Psoas muscle (tissue), 8 donors: ENCODE measurements at places on chromosomes 2 and 18. TPM values are rescaled to one million over a fixed set of nuclear protein-coding genes. Genes with fewer than 3 reads are reported as not detected.

DNA sequence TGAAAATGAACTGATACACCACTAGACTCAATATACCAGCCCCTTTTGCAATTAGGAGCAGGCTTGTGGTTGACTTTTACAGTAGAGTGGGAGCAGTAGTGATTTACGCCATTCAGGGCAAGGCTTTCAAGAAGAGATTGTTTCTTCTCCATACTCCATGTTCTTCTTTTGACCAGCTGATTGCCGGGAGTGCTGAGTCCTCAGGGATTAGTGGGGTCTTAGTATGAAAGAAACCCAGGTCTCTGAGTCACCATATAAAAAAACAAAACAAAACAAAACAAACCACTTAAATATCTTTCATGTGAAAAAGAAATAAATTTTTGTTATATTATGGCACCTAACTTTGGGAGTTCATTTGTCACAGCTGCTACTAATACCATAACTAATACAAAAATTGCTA lies 465.6 kb upstream of the TRIB2 start:
- H3K36me3 ChIP-seq = no peaks in the 10 kb centered on the region
- H3K4me3 ChIP-seq = no peak overlapping the region
- DNase-seq = no peak
- H3K27ac ChIP-seq = no peak overlapping the region
- H3K4me1 ChIP-seq = no peaks in the 10 kb centered on the region
- no peaks in the 10 kb centered on the region for H3K27me3 ChIP-seq

DNA sequence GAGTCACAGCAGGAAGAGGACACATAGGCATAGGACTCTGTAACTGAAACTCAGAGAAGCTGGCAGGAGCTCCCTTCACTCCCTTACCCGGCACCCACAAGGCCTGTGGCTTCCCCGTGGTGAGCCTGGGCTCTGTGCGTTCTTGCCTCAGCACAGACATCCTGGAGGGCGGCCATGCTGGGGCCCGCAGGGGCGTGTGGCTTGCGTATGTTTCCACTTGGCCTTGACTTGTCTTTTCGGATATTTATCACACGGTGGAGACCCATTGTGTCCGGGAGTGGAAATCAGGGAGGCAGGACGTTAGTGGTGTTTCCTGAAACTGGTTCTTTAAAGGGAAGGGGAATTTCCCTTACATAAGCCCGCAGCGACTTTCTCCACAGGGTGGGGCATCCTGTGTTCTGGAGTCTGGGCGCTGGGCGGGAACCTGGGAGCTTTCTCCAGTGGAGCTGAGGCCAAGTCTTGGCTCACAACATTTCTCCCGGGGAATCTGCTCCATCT lies 49.9 kb upstream of the EML6 start:
- peaks cover 3% of the 10 kb centered on the region for H3K36me3 ChIP-seq
- H3K4me1 ChIP-seq = peaks cover 16% of the 10 kb centered on the region
- H3K27me3 ChIP-seq = no peaks in the 10 kb centered on the region
- peak overlapping the region; percentile 40 for H3K4me3 ChIP-seq
- DNase-seq = peak; percentile 87
- peak overlapping the region; percentile 79 for H3K27ac ChIP-seq

GRCh38 chr18:2848247-2849246 lies 1.7 kb downstream of the EMILIN2 start:
- peaks cover 2% of the 10 kb centered on the region for H3K4me1 ChIP-seq
- no peaks in the 10 kb centered on the region for H3K36me3 ChIP-seq
- no peak overlapping the region for H3K27ac ChIP-seq
- H3K27me3 ChIP-seq = peaks cover 4% of the 10 kb centered on the region

- H3K36me3 ChIP-seq = no peaks in the 10 kb centered on the region
- no peak overlapping the region for H3K27ac ChIP-seq
- no peak for DNase-seq
Measured at GRCh38 chr18:37388413-37388812, 177.2 kb downstream of the CELF4 start.

The MYOM1 gene
- total RNA-seq = 388 TPM

DNA sequence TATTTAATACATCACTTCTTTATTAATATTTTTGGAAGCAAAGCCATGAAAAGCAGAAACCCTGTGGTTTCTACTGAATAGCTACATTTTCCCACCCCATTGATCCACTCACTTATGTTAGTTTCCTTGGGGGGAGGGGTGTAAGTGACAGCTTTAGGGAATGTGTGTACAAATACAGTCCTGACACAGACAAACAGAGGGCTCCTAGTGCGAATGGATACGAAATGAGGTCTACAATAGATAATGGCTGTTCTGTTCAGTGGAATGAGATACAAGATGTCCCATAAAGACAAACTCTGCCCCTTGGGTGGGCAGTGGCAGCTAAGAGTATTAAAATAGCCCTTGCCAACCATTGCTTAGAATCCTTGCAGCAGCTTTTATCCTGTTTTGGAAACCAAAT lies 312.9 kb downstream of the NCKAP5 start:
- DNase-seq = no peak
- H3K36me3 ChIP-seq = no peaks in the 10 kb centered on the region
- no peaks in the 10 kb centered on the region for H3K27me3 ChIP-seq
- H3K4me1 ChIP-seq = no peaks in the 10 kb centered on the region

The TMEM163 gene
- not detected for total RNA-seq

The TXNDC2 gene
- not detected for total RNA-seq

GRCh38 chr2:147589127-147589526 lies 255.7 kb upstream of the ACVR2A start:
- H3K4me3 ChIP-seq = no peak overlapping the region
- no peaks in the 10 kb centered on the region for H3K36me3 ChIP-seq
- no peaks in the 10 kb centered on the region for H3K4me1 ChIP-seq
- DNase-seq = no peak

The CPLX4 gene
- total RNA-seq = not detected

- H3K27me3 ChIP-seq = no peaks in the 10 kb centered on the region
- no peaks in the 10 kb centered on the region for H3K36me3 ChIP-seq
- no peak for DNase-seq
- no peak overlapping the region for H3K4me3 ChIP-seq
- H3K4me1 ChIP-seq = peaks cover 23% of the 10 kb centered on the region
Measured at GRCh38 chr2:43292851-43293743, 66.7 kb upstream of the ZFP36L2 start.

DNA sequence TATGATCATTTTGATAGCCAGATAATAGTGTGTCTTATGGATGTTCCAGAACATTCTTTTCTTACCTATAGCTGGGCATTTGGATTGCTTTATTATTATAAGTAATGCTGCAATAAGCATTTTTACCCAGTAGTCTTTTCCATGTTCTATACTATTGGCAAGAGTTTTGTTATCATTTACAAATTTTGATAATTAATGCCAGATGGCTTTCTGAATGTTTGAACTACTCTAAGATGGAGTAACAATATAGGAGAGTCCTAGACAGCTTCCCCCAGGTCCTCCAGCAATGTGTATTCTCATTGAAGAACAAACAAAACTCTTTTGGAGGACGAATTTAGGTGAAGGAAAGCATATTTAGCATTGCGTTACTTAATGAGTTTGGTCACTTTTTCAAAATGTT lies 73.0 kb downstream of the INPP4A start:
- H3K27ac ChIP-seq = no peak overlapping the region
- peaks cover 8% of the 10 kb centered on the region for H3K36me3 ChIP-seq
- no peaks in the 10 kb centered on the region for H3K4me1 ChIP-seq
- H3K4me3 ChIP-seq = no peak overlapping the region
- no peaks in the 10 kb centered on the region for H3K27me3 ChIP-seq
- DNase-seq = no peak

DNA sequence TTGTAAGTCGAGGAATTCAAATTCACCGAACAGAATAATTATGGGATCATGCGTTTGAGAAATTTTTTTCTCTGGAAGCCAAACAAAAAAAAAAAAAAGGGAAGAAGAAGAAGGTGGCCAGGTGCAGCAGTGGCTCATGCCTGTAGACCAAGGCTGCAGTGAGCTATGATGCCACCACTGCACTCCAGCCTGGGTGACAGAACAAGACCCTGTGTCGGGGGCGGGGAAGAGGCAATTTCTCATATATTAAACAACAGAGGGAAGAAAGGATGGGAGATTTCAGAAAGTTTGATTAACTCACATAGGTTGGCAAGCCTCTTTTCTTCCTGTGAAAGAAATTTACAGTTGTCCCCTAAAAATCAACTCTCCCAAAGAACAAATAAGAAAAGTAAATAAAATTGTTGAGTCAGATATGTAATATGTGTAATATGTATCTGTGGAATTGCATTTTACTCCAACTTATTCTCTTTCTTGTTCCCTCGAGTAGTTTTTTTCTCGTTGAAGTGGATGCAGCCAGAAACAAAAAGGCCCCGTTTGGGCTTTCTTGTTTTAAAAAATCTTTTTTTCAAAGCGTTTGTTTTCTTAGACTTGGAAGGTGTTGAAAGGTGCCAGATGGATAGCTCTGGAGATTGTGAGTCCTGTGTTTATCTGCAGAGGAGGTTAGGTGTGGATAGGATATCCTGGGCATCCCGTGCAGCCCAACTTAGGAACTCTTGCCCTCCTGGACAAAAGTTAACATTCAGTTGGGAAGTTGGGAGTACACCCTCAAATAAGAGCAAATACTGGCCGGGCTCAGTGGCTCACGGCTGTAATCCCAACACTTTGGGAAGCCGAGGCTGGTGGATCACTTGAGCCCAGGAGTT lies 25.4 kb upstream of the FMNL2 start:
- DNase-seq = no peak
- no peaks in the 10 kb centered on the region for H3K4me1 ChIP-seq
- no peak overlapping the region for H3K27ac ChIP-seq
- H3K27me3 ChIP-seq = no peaks in the 10 kb centered on the region

The ADRA2B gene
- 2.7 TPM for total RNA-seq
